A172 (cell line): ENCODE measurements at places on chromosomes 4 and X.

DNA sequence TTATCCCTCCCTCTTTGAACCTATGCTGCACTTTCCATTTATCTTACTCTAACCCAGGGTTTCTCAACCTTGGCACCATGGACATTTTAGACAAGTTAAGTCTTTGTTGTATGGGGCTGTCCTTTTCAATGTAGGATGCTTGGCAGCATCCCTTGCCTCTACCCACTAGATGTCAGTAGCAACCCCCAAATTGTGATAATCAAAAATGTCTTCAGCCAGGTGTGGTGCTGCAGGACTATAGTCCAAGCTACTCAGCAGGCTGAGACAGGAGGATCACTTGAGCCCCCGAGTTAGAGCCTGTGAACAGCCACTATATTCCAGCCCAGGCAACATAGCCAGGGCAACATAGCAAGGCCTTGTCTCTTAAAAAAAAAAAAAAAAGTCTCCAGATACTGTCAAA is 7.0 kb downstream of the LRCH2 start:
- no peak for DNase-seq

DNA sequence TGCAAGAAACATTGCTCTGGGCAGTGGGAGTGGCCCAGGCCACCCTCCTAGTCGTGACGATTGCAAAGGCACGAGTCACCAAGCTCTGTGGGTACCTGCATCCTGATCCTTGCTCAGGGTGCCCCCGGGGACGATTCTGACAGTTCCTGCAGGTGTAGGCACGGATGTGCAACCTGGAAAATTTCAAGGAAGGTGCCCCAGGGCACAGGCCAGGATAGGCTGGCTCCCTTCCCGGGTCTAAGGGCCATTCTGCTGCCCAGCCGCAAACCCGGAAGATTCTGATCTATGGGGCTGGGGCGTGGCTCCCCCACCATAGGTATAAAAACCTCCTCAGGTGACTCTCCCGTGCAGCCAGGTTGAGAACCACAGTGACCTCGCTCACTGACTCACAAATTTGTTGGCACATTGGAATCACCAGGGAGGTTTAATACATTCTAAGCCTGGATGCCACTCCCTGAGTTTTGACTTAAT is 228.5 kb downstream of the PTTG2 start:
- peak; percentile 35 for DNase-seq

DNA sequence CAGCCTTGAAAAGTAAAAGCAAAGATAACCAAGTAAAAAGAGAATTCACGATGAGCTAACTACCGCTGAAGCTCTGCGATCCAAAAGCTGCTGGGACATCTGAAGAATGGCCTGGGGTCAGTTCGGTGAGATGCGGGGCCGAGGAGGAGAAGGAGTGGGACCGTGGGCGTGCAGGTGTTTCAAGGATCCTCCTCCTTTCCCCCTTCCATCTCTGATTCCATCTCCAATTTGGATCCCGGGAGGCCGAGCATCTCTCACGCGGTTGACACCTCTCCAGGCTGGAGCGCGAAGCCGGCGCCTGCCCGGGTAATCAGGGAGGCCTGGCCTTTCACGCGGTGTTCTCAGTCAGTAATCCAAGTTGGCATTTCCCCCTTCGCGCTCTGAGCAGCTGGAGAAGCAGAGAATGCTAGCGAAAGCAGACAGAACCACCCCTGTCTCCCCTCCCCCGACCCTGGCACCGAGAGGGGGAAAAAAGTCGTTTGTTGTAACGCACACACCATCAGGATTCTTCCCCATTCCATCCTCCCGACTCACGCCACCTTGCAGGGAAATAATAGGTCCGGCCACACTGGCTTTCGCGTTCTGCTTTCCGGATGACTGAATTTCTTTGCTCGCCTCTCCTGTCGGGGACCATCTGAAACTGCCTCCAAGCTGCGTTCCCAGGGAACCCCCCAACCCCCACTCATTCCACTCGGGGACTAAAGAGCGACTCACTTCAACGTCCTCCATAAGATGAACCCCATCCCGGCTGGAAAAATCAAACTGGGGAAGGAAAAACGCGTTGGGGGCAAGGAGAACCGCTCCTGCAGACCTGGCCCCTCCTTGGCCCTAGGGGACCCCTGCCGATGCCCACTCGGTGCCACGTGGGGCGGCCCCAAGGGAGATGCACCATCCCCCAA is 6.5 kb downstream of the NEUROG2 start:
- no peak for DNase-seq

- DNase-seq, result no peak
These were observed 25.2 kb downstream of the LETM1 start for GRCh38 chr4:1830642-1831228.

- DNase-seq, result no peak
These were observed 314.3 kb upstream of the CLNK start for GRCh38 chr4:10998846-10999245.

DNA sequence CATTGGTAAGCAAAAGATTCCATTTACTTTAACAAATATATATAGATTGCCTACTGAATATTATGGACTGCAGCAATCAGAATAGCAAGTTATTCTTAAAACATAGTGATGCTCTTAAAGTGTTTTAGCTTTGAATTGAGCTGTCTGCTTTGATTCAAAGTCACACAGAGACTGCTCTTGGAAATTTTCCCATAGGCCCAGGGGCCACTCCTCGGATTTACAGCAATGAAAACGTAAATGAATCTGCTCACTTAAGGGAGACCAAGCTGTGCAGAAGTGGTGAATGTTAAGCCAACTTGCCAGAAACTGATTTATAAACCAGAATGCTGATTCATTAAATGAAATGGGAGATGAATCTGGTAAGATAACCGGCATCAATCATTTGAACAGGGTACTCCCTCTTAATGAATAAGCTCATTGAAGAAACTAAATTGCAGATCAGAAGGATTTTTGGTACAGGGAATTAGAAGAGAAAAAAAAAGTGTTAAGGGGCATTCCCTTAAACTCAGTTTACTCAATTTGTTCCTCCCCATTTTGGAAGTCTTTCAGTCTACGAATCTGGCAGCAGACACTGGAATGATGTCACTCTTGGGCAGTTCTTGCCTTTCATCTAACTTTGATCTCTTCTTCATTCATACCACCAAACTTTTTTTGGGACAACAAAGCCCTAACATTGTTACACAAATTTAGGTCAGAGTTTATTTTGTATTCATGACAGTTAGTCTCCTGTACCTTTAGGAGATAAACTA is 363.3 kb upstream of the MAGEB2 start:
- no peak for DNase-seq

- DNase-seq, result peak; percentile 50
These were observed 155.5 kb upstream of the MXRA5 start for GRCh38 chrX:3501833-3502535.

DNA sequence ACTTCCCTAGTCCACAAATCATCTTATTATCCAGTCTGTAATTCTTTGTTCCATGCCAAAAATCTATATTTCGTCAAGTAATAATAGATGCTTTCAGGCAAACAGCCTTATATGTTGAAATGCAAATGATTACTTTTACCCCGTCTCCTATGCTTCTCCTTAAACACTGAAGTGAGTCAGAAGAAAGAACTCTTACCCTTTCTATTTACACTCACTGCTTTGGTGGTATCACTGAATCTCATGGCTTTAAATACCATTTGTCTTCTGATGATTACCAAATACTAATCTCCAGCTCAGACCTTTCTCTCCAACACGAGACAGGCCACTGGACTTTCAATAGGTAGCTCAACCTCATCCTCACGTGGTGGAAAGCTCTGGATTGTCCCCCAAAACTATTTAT is 558.1 kb downstream of the IL1RAPL1 start:
- no peak for DNase-seq

- no peak for DNase-seq
These were observed 15.7 kb downstream of the HELT start for GRCh38 chr4:185033950-185034349.

DNA sequence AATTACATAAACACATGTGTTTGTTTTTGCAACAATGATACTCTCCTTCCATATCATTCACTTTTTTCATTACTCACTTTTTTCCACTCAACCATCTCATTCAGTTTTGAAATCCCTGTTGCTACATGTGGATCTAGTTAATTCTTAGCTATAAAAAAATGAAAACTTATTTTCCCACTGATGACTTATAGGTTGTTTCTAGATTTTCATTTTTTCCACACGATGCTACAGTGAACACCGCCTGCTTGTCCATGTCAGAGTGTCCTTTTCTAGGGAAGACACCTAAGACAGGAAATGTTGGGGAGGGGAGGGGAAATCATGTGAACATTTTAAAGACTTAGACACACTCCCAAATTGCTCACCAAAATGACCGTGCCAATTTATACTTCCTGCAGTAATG is 70.2 kb downstream of the SUPT20HL2 start:
- DNase-seq, result no peak

- peak; percentile 71 for DNase-seq
These were observed 207.1 kb upstream of the DKK2 start for GRCh38 chr4:107243141-107243781.

- DNase-seq, result peak; percentile 30
These were observed 917 bp downstream of the PCDH18 start for GRCh38 chr4:137531168-137531985.

DNA sequence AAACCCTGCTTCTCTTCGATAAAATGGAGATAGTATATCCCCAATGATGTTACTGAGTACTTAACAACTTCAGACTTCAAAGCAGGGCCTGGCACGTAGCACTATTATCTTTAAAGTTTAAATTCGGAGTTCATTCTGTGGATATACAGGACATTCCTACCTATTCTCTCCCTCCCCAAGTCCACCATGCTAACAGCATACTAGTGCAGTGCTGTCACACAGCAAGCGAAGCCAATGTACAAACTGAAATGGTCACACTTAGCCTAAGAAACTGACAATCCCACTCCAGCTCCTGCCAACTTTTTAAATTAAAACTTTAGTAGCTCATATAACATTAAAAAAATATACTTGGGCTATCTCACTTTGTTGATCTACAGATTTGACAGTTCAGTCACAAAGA is 1.2 kb upstream of the DNAJB14 start:
- DNase-seq, result no peak

DNA sequence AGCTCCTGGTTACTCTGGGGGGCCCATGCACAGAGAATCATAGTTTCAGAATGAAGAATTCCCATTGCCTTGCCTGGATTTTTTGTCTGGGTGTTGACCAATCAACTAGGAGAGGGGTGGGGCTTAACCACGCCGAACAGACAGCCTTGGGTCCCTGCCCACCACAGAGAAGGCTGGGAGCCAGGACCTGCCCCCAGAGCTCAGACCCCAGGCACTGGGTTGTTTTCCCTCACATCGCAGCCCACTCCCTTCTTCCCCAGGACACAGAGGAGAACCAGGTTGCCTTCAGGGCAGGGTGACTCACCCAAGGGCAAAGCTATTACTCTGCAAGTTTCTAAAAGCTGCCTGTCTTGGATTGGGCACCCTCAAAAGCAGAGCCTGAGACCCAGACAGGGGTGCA is 23.3 kb upstream of the CRMP1 start:
- no peak for DNase-seq

GRCh38 chr4:79578606-79579005 is 170.6 kb upstream of the GK2 start:
- DNase-seq, result no peak

- no peak for DNase-seq
These were observed 63.5 kb downstream of the PDK3 start for GRCh38 chrX:24528605-24529004.
